ENCODE measurements at places on chromosomes 11 and 22.
A peak's percentile ranks its signal among the peaks of the same experiment; 100 is the strongest.

- DNase-seq = no peak
Measured at GRCh38 chr11:122139595-122139866, 23.5 kb upstream of the BLID start.

DNA sequence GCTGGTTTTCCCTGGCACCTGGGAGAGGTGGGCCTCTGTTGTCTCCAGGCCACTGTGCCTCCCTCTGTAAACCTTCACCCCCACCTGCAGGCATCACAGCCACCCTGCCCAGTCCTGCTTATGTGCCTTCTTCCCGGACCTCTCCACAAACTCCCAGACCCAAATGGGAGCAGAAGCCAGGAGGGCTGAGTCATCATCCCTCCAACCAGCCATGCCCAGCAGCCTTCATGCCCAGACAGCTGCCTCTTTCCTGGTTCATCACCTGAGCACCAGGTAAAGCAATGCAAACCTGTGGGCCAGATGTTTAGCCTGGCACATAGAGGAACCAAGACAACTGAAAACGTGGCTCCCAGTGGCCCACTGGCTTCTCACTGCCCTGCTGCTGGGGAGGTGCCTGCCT is 2.1 kb upstream of the TMPRSS4 start:
- no peak for DNase-seq

GRCh38 chr11:105609832-105610781 is at the start of gene GRIA4:
TSS of gene GRIA4 (plus strand) at chr11:105610073. CDS start at chr11:105610998, 925 bp downstream.
- DNase-seq = no peak

DNA sequence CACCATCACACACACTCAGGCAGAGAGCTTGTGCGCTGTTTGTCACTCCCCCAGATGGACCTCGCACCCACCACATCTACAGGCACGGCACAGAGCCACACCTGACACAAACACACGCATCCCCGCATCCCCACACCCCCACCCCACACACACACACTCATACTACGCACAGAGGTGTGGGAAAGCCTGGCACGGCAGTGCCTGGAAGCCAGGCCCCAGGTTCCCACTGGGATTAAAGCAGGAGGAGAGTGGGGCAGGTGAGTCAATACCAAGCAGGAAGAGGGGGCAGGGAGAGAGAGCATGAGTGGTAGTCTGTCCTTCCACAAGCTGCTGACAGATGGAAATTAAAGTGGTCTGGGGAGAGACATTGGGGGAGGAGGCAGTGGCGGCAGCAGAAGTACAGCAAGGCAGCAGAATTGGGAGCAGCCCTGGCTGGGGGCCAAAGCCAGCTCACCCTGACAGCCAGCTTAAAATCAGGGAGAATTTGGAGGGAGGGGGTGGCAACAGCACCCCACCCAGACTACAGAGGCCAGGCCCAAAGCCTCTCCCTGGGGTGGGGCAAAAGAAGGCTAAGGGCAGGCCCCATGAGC is 20.7 kb downstream of the TNKS1BP1 start:
- DNase-seq = no peak

DNA sequence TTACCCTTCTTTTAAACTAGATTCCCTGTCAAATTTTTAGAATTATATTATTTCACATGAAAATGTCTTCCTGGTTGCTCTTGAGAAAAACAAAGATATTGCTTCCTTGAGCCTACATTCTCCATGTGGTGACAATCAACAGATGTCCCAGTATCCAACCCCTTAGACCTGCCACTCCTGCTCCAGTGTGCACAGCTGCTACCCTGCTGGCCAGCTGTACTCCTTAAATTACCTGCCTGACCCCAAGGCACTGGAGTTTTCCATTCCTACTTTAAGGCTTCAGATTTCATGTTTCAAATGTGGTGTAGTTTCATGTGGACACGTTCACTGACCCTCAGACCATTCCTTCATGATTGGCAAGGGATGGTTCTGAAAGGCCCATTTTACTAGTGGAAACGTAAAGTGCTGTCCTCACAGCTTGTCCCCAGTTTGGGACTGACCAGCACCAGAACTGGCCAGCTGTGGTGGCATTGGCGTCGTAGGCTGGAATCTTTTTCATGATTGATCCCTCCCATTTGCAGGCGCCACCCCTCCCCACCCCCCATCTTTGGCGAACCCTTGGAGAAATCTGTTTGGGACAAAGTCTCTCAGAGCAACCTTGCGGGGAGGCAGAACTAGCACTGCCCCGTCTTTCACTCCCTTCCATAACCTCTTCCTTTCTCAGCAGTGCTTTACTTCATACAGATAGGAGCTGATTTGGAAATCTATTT is 123.5 kb downstream of the DBX1 start:
- no peak for DNase-seq

DNA sequence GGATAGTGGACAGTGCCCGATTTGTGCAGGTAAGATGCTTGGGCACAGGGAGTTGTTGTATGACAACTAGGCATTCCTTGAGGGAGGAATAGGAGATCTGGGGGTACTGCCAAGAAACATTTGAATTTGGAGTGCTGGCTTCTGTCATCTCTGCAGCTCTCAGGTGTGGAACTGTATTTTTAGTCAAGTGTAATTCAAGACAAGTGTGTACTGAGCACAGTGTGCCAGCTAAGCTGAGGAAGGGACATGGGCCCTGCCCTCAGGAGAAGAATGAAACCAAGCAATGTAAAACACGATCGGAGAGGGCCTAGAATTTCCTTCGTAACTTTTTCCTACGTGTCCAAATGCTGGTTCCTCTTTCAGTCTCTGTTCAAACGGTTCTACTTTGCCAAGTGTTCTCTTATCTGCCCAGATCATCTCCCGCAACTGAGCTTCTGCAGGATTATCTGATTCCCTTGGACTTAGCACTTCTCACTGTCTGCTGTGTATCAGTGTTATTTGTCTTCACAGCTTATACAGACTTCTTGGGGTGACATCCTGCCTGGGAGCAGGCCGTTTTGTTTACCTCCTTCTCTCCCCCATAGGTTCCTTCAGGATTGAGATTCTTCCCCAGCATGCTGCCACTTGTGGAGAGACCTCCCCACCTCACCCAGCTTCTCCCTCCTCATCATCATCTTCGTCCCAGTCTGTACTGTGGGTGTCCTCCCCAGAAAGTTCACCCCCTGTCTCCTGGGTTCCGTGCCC is 27.6 kb downstream of the ART5 start:
- DNase-seq = no peak

DNA sequence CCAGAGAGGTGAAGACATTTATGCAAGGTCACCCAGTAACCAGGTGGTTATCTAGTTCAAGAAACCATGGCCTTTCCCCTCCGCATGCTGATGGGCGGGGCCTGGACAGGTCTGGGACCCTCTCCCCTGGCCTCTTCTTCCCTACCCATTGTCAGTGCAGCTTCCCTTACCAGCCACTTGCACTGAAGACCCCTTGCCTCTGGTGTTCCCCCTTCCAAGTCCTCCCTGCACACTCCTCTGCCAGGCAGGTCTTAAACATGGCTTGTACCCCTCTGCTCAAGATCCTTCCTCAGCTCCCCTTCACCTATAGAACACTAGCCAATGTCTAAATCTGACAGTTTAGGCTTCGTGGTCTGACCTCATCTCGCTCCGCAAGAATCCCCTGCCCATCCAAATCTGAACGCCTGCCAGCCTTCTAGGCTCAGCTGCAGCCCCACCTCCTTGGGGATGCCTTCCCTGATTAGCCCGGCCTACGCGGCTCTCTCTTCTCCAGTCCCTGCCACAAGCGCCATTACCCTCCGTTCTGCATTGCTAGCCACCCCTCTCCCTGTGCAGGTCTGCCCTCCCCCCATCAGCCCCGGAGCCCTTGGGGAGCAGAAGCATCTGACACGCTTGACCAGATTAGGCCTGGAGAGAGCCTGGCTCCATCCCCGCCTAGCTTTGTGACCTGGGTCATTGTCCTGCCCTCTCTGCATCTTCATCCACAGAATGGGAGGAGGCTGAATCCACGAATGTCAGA is 213.8 kb downstream of the DSCAML1 start:
- DNase-seq = no peak

GRCh38 chr11:15816260-15816871 is 540.0 kb downstream of the SOX6 start:
- DNase-seq = no peak

DNA sequence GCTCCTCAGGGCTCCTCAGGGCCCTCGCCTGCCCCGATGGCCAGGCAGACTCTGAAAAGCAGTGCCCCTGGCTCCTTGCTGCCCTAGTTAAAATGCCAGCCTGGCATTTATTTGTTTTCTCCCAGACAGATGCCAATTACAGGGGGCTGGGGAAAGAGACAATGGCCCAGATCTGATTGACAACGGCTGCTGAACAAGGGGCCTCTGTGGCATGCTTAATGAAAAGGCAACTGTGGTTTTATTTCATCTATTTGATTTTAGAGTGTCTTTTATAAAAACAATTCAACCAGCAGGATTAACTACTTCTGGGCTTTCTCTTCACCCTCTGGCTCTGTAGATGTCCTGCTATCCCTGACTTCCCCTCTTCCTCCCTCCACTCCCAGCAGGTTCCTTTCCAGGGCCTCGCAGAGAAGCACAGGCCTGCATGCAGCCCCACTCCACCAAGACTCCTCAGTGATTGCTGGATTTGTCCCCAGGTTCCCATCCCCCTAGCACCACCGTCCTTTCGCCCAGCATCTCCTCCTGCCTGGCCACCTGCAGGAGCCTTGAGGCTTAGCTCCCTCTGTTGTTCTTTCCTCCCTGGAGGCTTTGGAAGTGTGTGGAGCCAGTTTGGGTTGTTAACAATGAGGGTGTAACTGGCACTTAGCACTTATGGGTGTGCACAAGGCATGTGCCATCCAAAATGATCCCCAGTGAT is 171.1 kb downstream of the TENM4 start:
- DNase-seq = no peak

DNA sequence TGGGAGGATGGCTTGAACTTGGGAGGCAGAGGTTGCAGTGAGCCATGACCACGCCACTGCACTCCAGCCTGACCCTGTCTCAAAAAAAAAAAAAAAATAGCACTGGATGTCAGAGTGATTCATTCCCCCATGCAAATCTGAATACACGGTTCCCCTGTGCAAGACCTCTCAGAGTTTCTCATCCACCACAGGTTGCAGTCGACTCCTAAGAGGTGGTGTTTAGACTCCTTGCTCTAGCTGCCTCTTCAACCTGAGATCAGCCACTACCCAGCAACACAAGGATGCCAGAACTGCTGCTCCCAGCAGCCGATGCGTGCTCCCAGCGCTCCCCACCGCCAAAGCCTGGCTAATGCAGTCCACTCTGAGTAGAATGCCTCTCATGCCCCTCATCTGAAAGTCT is 97.5 kb downstream of the PARVA start:
- no peak for DNase-seq

DNA sequence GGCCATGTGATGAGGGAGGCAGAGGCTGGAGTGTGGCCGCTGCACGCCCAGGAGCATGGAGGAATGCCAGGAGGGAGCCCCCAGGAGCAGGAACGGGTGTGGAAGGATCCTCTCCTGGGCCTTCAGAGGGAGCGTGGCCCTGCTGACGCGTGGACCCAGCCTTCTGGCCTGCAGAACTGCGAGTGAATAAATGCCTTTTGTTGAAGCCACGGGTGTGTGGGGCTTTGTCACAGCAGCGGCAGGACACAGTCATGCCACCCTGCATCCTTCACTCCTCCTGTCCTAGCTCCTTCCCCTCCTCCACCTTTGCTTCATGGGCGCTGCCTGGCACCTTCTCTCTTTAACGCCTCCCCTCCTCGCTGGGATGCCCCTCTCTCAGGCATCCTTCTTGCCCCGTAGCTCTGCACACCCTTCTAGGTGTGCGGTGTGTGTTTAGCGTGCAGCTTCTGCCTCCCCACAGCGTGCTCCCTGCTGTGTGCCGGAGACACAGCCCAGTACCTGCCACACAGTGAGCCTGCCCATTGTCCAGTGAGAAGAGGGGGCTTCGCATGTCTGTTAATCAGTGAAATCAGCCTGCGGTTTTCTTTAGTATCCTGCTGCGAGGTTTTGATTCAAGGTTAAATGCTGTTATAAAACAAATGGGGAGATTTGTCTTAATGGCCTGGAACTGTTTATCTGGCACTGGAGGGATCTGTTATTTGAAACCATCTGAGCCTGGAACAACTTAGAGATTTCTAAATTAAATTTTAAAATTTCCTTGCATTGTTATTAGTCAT is 459.6 kb downstream of the TBC1D22A start:
- DNase-seq = no peak

GRCh38 chr22:17965538-17966402 is 58.6 kb downstream of the MICAL3 start:
- DNase-seq = no peak

DNA sequence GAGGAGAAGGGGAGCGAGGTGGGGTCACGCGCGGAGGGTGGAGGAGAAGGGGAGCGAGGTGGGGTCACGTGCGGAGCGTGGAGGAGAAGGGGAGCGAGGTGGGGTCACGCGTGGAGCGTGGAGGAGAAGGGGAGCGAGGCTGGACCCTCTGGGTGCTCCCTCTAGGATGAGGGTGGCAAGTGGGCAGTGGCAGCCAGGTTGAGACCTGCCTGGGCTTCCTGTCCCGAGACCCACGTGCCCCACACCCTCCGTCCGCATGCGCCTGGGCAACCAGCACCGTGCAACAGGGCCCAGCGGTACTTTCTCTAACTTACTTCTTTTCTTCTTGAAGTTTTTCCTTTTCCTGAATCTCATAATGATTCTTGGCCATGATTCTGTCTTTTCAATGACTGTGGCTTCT is 11.1 kb downstream of the MRPL21 start:
- DNase-seq = no peak

DNA sequence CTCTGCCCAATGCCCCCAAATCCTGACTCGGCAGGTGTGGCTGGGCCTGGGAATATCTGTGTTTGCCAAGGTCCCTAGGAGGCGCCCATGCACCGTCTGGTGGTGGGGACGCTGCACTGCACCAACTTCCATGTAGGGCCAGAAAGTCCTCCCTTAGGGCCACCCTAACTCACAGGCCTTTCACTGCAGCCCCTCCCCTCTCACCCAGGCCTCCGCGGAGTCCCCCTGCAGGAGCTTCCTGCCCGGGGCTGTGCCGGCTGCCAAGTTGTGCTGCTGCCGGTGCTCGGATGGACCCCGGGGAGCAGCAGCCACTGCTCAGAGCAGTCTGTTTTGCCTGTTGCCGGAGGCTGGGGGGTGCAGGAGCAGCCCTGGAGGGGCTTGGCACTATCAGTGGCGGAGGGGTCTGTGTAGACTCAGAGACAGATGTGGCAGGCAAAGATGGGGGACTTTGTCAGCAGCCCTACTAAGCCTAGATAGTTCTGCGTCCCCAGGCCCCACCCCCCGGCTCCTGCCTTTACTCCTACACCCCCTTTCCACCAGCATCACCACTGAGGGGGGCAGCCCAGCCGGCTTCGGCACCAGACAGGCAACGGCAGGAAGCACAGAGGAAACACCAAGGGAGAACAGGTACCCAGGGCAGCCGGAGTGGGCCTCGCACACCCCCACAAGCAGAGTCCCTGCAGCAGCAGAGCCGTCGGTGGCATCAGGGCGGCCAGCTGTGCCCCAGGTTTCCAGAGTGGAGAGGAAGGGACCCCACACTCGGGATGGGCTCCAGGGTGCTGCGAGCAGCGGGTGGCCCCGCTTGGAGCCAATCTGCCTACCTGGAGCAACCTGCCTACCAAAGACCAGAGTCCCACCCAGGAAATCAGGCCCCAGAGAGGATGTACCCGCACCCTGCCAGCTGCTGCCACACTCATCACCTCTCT is 124.3 kb downstream of the TRIM29 start:
- DNase-seq = peak; percentile 64

- no peak for DNase-seq
Measured at GRCh38 chr22:45638834-45639746, 32.5 kb upstream of the ATXN10 start.

GRCh38 chr11:66332371-66333219 is 3.6 kb downstream of the RIN1 start:
- DNase-seq = no peak

GRCh38 chr22:19592464-19592863 is 68.3 kb upstream of the CLDN5 start:
- DNase-seq = no peak
